ENCODE measurements at places on chromosomes 1 and 21.

GRCh38 chr1:154239491-154239890 lies 18.7 kb downstream of the UBAP2L start:
- DNase-seq = no peak

DNA sequence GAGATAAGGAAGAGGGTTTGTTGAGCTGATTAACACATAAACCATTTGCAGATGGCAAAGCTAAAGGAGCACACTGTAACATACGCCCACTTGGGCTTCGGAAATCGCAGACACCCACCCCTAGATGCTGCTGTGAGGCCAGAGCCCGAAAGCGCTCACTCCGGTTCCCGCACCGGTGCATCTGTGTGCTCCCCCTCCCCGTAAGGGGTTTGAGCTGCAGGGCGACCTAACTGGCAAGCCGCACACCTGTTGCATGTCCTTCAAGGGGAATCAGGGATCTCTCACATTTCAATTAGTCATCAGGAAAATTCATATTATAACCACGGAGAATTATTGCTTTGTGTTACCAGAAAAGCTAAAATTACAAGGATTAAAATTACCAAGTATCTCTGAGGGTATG lies 1.4 kb upstream of the CFH start:
- no peak for DNase-seq

- DNase-seq = no peak
These were observed 24.7 kb upstream of the HMGN1 start for GRCh38 chr21:39373634-39374033.

- DNase-seq = no peak
These were observed 150.7 kb upstream of the ZNF644 start for GRCh38 chr1:91172541-91172940.

GRCh38 chr1:159005161-159005560 lies 4.5 kb upstream of the IFI16 start:
- no peak for DNase-seq

DNA sequence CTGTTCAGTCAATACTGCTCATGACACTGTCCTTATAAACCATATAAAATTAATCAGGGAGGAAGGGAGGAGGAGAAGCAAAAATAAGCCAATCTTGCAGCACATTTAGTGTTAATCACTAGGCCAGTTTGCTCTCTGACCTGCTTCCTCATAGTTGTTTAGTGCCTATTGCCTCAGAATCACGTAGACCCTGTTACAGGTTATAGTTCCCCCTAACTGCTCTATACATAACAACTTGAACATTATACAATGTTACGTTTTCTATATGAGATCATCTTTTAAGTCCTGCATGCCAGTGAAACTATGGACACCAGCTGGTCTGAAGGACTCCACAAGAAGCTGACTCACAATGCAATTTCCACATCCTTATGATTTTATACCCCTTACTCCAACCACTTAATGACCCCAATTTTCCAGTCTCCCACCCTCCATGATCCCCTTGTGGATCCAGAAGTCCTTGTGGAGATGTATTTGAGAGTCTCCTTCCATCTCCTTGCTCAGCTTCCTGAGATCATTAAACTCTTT lies 34.9 kb upstream of the TACSTD2 start:
- DNase-seq = no peak

- no peak for DNase-seq
These were observed 126.7 kb downstream of the RABGAP1L start for GRCh38 chr1:174286042-174286441.

DNA sequence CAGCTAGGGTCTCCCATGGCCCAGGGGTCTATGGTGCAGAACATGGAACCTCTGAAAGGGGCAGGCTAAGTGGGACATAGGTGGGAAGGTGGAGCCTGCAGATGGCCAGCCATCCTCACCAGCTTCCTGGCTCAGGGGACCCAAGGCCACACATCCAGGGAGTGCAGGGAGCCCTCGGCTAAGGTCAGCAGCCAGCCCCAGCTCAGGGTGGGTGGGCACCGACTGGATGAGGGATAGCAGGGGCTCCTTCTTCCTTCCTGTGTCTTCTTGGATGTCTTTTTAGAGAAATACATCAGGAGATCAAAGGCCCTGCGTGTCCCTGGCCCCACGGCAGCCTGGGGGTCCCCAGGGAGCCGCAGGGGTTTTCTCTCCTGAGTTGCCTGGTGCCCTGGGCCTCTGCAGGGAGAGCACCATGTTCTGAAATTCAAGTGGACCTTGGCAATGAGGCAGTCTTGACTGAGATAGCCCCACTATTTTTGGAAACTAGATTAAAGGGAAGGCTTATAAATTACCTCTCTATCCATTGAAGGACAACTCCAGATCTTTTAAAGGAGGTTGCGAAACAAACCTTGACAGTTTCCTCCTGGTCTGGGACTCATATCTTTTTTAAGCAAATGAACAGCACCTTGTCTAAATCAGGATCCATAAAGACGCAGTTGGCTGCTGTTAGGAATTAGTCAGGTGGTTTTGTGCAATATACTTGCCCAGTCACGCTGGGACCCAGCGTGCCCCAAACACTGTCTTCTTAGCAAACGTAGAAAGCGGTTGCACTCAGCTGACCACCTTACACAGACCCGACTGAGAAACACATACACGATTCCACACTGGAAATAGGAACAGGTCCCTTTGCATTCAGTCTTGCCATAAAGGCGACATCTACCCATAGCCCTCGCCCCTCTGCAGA lies 242.3 kb downstream of the TOMM20 start:
- DNase-seq = no peak

- no peak for DNase-seq
These were observed 130.4 kb downstream of the ATP1B1 start for GRCh38 chr1:169236880-169237279.

GRCh38 chr1:206769304-206769731 lies 1.3 kb upstream of the IL19 start:
- DNase-seq = no peak

GRCh38 chr1:67088440-67088839 lies 34.5 kb upstream of the SLC35D1 start:
- no peak for DNase-seq

- no peak for DNase-seq
These were observed 25.9 kb downstream of the CYP2J2 start for GRCh38 chr1:59900640-59901039.
